Left lung (tissue), 14 donors: ENCODE measurements at places on chromosomes 13 and 19.

DNA sequence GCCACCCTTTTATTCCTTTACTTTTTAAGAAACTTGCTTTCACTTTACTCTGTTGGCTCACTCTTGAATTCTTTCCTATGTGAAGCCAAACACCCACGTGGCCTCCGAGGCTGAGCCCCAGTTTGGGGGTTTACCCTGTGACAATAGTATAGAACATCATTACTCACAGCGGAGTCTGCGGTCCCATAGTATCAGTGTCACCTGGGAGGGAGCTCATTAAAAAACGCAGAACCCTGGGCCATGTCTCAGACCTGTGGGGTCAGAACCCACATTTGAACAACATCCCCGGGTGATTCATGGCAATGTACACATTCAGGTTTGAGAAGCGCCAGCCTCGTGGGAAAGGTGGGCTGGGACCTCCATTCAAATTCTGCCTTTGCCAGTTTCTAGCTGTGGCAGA, 36.0 kb upstream of the UBL3 start:
- H3K36me3 ChIP-seq: no peaks in the 10 kb centered on the region
- H3K27ac ChIP-seq: no peak overlapping the region

DNA sequence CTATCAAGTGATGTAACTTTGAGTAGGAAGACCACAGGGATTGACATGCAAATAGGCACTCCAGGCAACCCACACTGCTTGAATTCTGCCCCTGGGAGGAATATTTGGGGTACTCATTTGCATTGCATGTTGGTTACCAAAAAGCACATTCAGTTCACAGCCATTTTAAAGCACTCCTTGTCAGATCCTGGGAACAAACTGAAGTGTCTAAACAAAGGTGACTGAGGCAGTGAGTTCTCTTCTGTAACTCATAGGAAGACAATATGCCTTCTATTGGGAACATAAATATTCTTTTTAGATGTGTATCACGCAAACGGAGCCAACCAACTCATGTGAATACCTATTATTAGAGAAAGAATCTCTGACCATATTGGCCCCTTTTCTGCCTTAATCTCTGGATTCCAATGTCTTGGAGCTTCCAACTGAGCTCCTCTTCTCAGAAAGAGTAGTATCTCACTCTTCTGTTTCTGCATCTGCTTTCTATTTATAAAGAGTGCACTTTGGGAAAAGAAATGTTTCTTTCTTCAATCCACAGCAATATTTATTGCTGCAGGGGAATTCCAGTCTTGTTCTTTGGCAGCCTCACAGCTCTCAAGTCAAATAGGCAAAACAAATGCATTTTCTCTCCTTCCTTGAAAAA, 125.7 kb upstream of the NBEA start:
- H3K4me3 ChIP-seq: no peak overlapping the region
- DNase-seq: no peak
- H3K4me1 ChIP-seq: no peaks in the 10 kb centered on the region
- no peaks in the 10 kb centered on the region for H3K36me3 ChIP-seq
- H3K27ac ChIP-seq: no peak overlapping the region

DNA sequence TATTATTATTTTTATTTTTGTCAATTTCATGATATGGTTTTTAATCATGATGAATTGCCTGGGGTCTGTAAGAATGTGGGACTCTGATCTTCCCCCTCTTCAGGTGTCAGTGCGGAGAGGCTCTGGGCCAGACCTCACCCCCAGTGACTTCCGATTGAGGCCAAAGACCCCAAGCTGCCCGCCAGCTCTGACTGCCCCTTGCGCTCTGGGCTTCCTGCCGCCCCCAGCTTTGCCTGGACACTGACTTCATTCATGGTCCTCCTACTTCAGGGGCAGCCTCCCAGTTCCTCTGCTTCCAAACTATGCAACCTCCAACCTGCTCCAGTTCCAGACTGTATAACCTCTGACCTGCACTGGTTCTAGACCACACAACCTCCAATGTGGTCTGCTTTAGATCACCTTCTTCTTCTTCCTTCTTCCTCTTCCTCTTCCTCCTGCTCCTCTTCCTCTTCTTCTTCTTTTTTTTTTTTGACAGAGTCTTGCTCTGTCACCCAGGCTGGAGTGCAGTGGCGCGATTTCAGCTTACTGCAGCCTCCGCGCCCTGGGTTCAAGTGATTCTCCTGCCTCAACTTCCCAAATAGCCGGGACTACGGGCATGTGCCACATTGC, 6.7 kb upstream of the PPP5C start:
- DNase-seq: no peak
- no peak overlapping the region for H3K27ac ChIP-seq

- H3K4me3 ChIP-seq: no peak overlapping the region
- no peak for DNase-seq
- H3K4me1 ChIP-seq: no peaks in the 10 kb centered on the region
- peaks cover 29% of the 10 kb centered on the region for H3K27me3 ChIP-seq
Observed at GRCh38 chr19:13339869-13340268, 166.4 kb downstream of the CACNA1A start.

DNA sequence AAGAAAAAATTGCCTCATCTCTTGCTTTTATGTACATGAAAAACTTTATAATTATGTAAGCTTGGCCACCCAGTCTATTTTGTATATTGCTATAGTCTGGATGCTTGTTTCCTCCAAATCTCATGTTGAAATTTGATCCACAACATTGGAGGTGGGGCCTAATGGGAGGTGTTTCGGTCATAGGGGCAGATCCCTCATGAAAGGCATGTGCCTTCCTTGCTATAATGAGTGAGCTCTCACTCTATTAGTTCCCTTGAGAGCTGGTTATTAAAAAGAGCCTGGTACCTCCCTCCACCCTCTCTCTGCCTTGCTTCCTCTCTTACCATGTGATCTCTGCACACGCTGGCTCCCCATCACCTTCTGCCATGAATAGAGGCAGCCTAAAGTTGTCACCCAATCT, 1005.1 kb downstream of the PCDH9 start:
- H3K4me3 ChIP-seq: no peak overlapping the region
- no peak for DNase-seq
- H3K36me3 ChIP-seq: no peaks in the 10 kb centered on the region
- no peaks in the 10 kb centered on the region for H3K4me1 ChIP-seq
- no peak overlapping the region for H3K27ac ChIP-seq

GRCh38 chr13:23468811-23469210, 35.3 kb upstream of the SACS start:
- H3K27me3 ChIP-seq: no peaks in the 10 kb centered on the region
- peaks cover 3% of the 10 kb centered on the region for H3K4me1 ChIP-seq
- no peak overlapping the region for H3K4me3 ChIP-seq
- H3K27ac ChIP-seq: no peak overlapping the region
- no peak for DNase-seq
- H3K36me3 ChIP-seq: no peaks in the 10 kb centered on the region

DNA sequence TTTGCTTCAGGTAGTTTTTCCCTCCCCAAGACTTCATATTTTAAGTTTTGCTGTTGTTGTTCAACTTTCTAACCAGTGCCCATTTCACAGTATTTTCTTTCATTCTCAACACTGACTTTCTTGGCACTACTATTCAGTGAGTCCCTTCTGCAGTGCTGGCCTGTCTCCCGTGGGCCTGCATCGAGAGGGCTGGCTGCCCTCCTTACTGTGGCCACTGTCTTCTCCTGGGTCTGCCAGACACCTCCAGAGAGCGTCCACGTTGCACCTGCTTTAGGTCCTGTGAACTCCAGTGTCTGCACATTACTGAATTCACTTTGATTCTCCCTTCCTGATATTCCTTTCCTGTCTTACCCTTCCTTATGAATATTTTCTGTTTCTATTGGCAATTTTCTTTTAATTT, 27.3 kb downstream of the COL4A1 start:
- H3K27me3 ChIP-seq: no peaks in the 10 kb centered on the region
- DNase-seq: no peak
- H3K4me3 ChIP-seq: no peak overlapping the region
- H3K27ac ChIP-seq: no peak overlapping the region
- H3K36me3 ChIP-seq: no peaks in the 10 kb centered on the region

- H3K4me1 ChIP-seq: no peaks in the 10 kb centered on the region
- no peak overlapping the region for H3K4me3 ChIP-seq
- H3K27ac ChIP-seq: no peak overlapping the region
Observed at GRCh38 chr19:53647350-53647749, 15.6 kb downstream of the DPRX start.
